ENCODE measurements at places on chromosomes 4 and X.

GRCh38 chrX:25925946-25926345 lies 212.2 kb upstream of the MAGEB18 start:
- no peak for DNase-seq

GRCh38 chrX:85544609-85545008 lies 165.1 kb upstream of the POF1B start:
- DNase-seq: peak; percentile 8

GRCh38 chr4:154328030-154328429 lies 163.6 kb downstream of the DCHS2 start:
- no peak for DNase-seq

DNA sequence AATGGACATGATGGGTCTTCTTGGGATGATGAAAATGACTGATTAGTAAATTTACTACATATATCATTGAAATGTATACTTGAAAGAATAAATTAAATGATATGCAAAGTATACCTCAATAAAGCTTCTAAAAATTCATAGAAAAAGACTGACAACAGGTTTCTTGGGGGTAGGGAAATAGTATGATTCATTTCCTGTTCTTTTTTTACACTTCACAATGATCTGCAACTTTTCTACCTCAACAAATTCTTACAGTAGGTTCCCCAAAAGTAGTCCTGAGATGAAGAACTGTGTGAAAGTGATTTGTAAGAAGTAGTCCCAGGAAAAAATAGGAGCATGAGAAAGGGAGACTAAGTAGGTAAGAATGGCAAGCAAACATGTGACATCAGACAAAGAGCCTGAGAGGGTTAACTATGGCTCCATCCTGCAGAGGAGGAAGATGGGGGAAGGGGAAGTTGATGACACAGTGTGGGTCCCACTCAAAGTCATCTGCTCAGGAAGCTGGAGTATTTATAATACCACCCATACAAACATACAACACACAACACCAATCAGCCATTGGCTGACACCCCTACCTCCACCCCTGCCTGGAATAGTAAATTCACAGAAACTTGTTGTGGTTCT lies 73.9 kb downstream of the ARHGAP6 start:
- no peak for DNase-seq

GRCh38 chr4:145830699-145831098 lies 107.9 kb downstream of the ZNF827 start:
- DNase-seq: no peak

- no peak for DNase-seq
These were observed 35.8 kb upstream of the TNIP3 start for GRCh38 chr4:121199742-121200561.

- peak; percentile 3 for DNase-seq
These were observed 8.6 kb downstream of the SLC9B2 start for GRCh38 chr4:103067841-103068547.

DNA sequence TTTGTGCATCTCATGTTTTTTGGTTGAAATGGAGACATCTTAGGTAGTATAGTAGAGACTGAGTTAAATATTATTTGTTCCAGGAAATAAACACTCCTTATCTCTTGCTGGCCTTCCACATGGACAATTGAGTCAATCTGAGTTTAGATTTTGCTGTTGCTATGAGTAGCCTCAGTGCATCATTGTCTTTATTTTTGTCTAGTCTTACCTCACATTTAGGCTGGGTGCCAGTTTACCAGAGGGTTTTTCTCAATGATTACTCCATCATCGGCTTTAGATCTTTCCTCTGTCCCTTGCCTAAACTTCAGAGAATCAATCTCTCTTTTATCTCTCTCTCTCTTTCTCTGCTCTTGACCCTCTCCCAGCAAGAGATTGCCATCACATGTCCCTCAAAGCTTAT lies 73.6 kb downstream of the GABRB1 start:
- DNase-seq: no peak

DNA sequence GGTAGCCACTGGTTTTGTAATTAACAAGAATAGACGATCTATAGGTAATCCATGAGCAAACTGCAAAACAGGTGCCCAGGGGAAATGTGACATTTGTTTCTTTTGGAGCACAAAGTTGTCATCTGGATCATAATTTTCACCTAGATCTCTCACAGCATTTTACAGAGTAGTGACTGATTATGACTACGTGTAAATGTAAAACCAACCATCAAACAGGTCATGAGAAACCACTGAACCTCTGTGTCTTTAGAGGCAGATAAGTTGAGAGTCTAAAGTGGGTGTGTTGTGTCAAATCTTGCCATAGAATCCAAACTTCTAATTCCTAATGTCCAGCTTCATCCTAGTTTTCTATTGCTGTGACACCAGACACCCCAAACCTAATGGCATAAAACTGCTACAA lies 648.1 kb downstream of the MID1IP1 start:
- no peak for DNase-seq

DNA sequence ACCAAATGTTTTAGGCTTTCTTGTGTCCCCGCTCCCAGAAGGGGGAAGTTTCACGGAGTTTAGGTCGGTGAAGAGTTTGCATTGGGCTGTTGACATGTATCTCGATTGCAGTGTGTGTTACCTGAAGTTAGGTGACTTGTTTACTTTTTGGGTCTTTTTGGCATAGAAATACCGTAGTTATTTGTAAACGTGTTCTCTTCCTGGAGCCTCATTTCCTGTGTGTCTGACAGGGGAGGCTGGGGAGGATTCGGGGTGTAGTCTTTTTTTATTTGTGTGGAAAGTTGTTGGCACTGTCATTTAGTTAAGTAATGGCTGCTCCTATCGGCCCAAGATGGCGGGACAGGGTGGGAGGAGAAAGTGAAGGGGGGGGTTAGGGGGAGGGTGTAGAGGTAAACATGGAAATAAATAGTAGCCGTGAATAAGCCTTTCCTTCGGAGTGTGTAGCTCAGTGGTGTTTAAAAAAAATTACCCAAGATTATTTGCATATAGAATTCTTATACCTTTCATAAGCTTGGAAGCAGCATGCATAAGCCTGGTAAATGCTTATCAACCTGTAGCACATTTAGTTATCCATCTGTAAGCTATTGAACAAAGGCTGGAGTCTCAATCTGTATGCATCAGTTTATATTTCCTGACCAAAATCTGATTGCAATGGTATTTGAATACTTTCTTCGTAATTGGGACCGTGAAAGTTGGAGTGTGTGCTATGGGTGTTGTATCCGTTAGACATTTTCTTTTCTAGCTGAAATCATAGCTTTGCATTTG lies 1.6 kb downstream of the KDM6A start:
- peak; percentile 53 for DNase-seq

DNA sequence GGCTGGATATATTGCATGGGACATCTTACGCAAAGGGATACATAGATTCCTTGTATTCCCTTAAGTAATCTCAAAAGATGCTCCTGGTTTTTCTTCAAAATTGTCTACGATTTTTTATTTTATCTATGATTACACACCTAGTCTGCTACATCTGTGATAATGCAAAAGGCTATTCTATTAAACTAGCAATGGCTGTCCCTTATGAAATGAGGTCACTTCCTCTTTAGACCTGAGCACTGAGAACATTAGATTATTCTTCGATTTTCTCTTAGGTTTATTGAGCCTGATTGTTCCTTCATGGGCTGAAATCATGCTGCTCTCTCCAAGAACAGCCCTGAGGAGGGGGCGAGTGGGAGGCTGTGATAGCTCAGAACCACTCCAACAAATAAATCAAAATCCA lies 126.8 kb upstream of the ENPP6 start:
- DNase-seq: peak; percentile 16

- no peak for DNase-seq
These were observed 38.6 kb downstream of the EVC start for GRCh38 chr4:5749568-5749967.

DNA sequence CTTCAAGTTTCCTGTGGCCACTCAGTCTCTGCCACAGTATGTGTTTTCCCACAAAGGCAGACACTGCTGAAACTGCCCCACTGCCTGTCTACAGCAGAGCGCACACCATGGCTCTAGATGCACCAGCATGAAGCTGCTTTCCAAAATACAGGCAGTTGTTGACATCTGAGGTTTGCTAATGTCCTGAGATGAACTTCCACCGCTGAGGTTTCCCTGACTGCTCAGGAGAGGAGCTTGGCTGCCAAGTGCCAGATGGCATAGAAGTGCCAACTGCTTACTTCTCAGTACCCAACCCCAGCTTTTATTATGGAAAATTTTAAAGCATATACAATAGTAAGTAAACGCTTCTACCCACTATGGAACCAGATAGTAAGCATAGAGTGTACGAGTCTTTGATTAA lies 61.0 kb upstream of the EXOC1L start:
- DNase-seq: peak; percentile 25

GRCh38 chrX:11426712-11427452 lies 133.7 kb downstream of the AMELX start:
- DNase-seq: no peak

- DNase-seq: no peak
These were observed 24.0 kb downstream of the HOPX start for GRCh38 chr4:56657128-56657527.

GRCh38 chr4:163495900-163496299 lies 1.4 kb downstream of the TMA16 start:
- DNase-seq: no peak

DNA sequence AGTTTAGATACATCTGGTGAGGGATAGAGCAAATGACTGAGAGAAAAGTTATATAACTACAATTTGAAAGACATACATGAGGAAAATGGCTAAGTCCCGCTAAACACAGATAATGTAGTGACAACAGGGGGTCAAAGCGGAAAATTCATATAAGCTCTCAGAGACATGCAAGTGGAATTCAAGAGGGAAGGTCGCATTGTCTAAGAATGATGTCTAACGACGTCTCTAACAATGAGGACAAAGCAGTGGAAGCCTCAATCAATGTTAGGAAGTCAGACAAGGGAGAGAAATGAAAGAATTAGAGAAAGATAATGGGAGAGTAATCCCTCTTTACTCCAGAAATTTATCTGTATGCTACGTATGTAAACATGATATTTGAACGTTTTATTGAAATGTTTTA lies 113.4 kb downstream of the ANTXR2 start:
- no peak for DNase-seq

DNA sequence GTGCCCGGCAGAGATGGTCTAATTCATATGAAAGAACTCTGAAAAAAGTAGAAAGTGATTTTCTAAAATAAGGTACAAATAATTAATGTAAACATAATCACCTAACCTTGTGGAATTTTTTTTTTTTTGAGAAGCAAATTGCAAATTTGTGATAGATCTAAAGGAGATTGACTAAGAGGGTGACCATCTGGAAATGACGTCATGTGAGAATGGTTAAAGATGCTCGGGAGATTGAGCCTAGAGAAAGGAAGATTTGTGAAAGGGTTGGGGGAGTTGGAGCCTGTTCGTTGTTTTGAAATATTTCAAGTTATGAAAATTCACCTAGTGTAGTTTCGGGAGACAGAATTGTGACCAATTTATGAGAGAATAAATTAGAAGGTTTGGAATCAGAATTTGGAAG lies 115.7 kb upstream of the ANK2 start:
- no peak for DNase-seq

Measured in DMS53 (cell line).